Left ventricle myocardium inferior (tissue), 1 donor: ENCODE measurements at places on chromosomes 16 and 17. TPM values are rescaled to one million over a fixed set of nuclear protein-coding genes. Genes with fewer than 3 reads are reported as not detected.

DNA sequence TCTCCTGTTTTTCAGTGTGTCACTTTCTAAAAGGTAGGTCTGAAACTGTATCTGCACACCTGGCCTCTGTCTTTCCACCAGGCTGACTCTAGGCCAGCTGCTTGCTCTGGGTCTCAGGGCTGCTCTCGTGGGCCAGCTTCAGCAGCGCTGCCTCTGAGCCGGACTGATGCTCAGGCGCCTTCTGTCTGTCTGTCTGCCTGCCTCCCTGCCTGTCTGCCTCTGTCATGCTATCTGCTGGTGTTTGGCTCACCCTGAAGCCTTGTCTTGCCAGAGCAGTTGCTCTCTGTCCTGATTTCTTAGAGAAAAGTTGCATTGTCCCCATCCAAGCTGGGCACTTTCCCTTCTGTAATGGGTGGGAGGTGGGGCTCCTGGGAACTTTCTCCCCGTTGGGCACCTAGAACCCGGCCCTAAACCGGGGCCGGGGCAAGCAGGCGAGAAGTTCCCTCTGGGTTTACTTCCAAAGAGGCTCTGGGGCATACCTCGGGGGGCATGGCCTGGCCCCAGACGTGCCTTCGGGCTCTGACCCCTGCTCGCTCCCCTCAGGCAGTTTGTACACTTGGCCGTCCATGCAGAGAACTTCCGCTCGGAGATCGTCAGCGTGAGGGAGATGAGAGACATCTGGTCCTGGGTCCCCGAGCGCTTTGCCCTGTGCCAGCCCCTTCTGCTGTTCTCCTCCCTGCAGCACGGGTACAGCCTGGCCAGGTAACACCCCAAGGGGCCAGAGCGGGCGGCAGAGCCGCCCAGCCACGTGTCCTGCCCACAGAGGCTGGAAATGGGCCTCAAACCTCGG is 15.9 kb upstream of the ATP6V0C start:
- DNase-seq = no peak
- no peaks in the 10 kb centered on the region for H3K27me3 ChIP-seq
- H3K36me3 ChIP-seq = peaks cover 7% of the 10 kb centered on the region
- H3K27ac ChIP-seq = peak overlapping the region; percentile 84

DNA sequence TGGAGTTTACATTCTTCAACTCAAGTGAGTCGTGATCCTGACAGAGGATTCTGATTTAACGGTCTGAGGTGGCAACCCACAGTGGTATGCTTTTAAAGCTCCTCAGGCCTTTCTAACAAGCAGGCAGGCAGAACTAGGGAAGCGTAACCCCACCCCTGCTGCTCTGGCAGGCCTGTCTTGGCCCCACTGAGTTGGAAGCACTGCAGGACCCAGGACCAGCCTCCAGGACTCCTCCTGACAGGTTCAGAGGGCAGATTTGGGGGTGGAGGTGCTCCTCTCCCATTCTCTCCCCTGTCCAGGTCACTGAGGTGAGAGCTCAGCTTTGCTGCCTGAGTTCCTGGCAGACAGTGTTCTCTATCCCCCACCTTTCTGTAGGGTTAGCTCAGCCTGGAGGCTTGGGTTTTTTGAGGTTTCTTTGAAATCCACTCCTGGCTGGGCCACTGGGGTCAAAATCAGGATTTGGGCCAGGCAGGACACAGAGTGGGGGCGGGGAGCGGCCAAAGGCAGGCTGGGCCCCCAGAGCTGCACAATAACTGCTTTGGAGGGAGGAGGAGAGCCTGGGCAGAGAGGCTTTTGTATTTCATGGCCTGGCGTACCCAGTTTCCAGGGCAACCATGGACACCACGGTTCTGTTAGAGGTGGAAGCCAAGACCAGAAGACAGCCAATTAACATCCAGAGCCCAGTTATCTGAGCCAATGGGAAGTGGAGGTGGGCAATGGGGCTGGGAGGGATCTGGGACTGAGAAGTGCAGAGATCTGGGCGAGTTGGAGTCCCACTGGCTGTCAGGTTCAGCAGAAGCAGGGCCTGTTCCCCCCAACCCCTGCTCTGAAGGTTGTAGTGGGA is 9.5 kb downstream of the MRPL27 start:
- H3K27me3 ChIP-seq = no peaks in the 10 kb centered on the region
- no peak overlapping the region for H3K4me3 ChIP-seq
- H3K4me1 ChIP-seq = peaks cover 22% of the 10 kb centered on the region
- no peak overlapping the region for H3K27ac ChIP-seq
- DNase-seq = no peak

DNA sequence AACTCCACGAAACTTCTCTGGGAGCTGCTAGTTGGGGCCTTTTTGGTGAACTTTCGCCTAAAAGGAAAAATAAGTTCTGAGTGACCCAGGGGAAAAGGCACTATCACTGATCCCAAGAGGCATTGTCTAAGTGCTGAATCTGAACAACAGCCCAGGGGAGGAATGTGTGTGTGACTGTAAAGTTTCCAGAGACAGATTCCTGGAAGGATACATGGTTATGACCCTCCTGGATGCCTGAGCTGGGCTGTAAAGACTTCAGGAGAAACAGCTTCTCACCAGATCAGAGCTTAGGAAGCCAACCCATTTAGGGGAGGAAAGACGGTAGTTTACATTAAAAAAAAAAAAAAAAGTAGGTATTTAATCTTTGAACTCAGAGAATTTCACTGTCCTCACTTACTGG is 20.2 kb downstream of the HIGD1B start:
- DNase-seq = no peak
- peaks cover 32% of the 10 kb centered on the region for H3K4me1 ChIP-seq
- peaks cover 87% of the 10 kb centered on the region for H3K36me3 ChIP-seq
- no peak overlapping the region for H3K4me3 ChIP-seq

DNA sequence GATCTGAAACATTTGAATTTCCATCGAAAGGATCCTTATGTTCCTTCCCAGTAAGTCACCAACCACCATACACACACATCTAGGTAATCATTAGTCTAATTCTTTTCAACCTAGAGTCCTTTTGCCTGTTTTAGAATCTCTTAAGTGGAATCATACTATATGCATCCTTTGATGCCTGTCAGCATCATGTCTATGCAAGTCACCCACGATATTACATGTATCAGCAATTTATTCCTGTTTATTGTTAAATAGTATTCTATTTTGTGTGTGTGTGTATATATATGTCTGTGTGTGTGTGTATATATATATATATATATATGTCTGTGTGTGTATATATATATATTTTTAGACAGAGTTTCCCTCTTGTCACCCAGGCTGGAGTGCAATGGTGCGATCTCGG is 78.9 kb upstream of the RPH3AL start:
- no peaks in the 10 kb centered on the region for H3K4me1 ChIP-seq

OTOP2 gene
- not detected for total RNA-seq

DNA sequence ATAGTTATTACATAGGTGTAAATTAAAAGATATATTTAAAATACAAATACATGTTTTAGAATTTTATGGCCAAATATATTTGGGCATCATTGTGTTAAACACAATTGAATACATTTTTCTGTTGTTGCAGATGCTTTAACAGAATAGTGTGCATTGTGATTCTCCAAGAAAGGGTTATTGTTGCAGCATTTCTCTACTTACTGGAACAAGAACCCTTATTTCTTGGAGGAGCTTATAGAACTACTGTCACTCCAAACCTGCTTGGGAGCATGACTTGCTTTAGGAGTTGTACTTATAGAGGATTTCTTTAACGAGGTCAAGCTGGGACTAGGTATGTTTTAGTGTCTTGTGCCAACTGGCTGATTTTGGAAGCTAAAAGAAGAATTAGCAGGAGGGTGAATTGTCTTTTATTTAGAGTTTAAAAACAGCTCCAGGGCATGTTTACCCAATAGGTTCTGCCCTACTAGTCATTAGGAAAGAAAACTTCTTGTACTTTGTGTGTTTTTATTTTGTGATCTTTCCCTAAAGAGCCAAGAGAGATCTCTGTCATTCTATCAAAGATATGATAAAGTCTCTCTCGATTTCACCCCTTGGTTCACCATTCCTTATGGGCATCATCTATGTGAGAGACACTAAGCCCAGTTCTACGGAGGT is 279.8 kb upstream of the SALL1 start:
- no peaks in the 10 kb centered on the region for H3K4me1 ChIP-seq
- DNase-seq = no peak
- H3K27ac ChIP-seq = no peak overlapping the region
- H3K36me3 ChIP-seq = no peaks in the 10 kb centered on the region
- no peak overlapping the region for H3K4me3 ChIP-seq

OR1A1 gene
- not detected for total RNA-seq

DNA sequence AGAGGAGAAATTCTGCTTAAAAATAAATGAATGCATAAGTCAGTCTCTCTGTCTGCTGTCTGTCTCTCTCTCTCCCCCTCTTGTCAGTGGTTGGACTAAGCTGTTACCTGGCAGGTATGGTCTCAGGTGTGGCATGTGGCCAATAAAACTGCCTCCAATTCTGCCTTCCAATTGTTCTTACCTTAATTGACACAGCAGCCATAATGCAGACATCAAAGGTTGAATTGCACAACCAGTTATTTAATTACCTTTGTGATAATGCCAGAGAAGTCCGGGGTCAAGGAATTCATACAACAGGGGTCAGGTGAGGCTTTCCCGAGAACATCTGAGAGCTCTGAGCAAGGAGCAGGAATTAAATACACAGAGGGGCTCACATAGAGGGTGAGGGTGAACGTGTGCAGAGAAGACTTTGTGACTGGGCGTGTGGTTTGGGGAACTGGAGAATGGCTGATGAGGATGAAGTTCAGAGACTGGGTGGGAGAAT is 78.8 kb upstream of the CDYL2 start:
- no peak overlapping the region for H3K4me3 ChIP-seq
- no peak for DNase-seq
- H3K27me3 ChIP-seq = peaks cover 7% of the 10 kb centered on the region
- no peaks in the 10 kb centered on the region for H3K4me1 ChIP-seq
- H3K36me3 ChIP-seq = no peaks in the 10 kb centered on the region
